ENCODE measurements at places on chromosomes 16 and 17.

DNA sequence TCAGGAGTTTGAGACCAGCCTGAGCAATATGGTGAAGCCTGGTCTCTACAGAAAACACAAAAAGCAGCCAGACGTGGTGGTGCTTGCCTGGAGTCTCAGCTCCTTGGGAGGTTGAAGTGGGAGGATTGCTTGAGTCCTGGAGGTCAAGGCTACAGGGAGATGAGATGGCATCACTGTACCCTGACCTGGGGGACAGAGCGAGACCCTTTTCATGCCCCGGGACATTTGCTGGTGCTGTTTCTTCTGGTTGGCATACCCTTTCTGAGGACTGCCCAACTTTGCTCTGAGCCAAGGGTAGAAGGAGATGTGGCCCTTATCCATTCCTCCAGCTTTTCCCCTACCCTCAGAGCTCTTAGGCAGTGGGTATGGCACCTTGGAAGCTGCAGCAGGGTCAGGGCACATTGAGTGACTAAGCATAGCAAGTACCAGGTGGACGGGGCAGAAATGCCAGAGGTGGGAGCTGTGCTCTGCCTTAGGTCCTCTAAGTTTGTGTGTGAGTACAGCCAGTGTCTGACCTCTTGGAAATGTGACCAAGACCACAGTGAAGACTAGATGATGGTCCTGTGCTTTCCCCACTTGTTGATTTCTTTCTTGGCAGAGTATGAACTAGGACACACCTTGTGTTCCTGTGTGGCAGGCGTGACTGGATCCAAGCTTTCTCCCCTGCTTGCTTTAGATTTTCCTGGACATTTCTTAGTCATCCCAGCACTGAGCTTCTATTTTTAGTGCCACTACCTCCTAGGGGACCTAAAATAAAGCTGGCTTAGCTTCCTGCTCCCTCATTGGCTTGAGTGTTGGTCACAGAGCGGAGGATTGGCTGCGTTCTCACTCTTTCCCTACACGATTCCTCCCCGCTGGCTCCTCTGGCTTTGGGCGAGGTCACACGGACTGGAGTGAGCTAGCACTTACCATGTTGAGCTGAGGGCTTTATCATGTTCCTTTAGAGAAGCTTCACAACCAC lies 9.9 kb upstream of the EDC4 start:
- DNase-seq = peak; percentile 80

GRCh38 chr17:21460358-21460757 lies 84.2 kb downstream of the KCNJ12 start:
- no peak for DNase-seq

DNA sequence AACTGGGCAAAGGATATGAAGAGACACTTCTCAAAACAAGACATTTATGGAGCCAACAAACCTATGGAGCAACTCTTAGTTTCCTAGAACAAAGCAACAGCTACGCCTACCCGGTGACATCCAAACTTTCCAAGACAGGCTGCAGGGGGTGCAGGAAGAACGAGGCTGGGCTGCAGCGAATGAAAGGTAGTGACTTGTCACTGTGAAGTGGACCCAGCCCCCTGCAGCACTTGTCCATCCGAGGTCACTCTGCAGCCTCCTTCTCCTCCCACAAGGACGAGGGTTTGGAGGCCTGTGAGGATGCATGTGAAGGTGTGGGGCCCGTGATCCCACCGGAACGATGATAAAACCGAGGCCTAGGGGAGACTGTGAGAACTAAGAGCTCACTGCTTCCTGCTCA lies 192.6 kb upstream of the RPL38 start:
- no peak for DNase-seq

- DNase-seq = no peak
Measured at GRCh38 chr16:73129455-73129854, 81.5 kb upstream of the ZFHX3 start.

DNA sequence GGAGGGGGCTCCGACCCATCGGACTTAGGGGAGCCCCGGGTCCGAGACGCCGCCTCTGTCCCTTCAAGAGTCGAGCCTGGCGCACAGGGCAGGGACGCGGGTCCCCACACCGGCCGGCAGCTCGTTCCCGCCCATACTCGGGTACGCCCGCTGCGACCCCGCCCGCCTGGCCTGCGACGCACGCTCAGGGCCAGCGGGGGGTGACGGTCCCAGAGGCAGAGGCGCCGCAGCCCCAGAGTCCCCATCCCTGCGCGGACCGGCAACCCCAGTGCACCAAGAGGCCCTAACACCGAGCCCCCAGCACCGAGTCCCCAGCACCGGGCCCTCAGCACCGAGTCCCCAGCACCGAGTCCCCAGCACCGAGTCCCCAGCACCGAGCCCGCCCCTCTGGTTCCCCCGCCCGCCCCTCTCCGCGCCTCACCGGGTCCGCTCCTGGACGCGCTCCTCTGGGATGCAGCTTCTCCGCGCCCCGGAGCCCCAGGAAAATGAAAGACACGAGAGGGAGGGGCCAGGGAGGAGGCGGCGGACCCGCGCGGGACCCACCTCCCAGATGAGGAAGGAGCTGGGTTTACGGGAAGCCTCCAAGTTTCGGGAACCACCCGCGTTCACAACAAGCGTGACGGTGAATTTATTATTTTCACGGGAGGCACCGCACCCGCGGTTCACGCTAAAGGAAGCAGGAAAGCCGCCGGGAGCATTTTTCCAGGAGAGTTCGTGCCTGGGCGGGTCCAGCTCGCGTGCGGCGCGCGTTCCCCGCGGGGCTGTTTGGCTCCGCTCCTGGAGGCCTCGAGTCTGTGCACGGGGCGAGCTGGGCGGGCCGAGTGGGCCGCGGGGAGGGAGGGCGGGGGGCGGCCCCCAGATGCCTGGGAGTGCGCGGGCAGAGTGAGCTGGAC lies at the start of gene SECTM1:
TSS of gene SECTM1 (minus strand) at position 488 of the 893 bp plus-strand sequence. CDS start 6,526 bp downstream, outside the sequence.
- DNase-seq = peak; percentile 58

GRCh38 chr17:82754297-82755208 lies 2.7 kb downstream of the TBCD start:
- DNase-seq = no peak

- no peak for DNase-seq
Measured at GRCh38 chr17:231966-232807, 50.7 kb upstream of the DOC2B start.

DNA sequence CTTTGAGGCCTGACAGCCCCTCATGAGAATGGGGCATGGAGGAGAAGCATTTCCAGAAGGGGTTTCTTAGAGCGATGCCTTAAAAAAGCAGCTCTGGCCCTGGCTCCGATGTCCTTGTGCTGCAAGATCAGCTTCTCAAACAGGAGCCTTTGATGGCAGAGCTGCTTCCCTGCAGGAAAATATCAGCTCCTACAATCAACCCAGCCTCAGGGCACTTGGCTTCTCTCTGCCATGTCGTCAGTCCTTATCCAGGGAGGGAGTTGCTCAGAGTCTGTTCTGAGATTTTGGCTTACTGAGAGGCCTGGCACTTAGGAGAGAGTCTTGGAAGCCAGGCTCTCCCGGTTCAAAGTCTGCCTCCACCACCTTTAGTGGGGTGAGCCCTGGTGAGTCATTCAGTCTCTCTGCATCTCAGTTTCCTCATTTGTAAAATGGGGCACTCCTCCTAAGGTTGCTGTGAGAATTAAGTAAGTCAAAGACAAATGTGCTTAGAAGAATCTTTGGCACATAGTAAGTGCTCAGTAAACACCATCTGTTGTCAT lies 184.4 kb downstream of the HAPSTR1 start:
- DNase-seq = no peak

DNA sequence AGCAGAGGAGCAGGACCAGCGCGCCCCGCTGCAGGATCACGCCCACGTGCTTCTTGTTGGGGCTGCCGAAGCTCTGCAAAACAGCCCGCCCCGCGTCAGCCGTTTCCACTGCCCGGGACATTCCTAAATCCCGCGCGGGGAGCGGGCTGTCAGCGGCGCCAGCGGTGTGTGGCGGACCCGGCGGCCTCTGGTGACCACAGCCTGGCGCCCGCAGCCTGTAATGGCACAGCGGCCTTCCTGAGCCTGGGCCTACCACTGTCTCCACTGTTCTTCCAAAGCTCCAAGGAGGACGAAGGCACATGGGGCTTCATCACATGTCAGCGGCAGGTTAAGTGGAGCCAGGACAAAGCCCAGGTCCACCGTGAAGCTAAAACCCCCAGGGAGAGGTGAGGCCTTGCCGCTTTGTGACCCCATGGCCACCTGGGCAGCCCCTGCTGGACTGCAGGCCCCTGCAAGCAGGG lies 2.5 kb downstream of the SLC47A2 start:
- no peak for DNase-seq

DNA sequence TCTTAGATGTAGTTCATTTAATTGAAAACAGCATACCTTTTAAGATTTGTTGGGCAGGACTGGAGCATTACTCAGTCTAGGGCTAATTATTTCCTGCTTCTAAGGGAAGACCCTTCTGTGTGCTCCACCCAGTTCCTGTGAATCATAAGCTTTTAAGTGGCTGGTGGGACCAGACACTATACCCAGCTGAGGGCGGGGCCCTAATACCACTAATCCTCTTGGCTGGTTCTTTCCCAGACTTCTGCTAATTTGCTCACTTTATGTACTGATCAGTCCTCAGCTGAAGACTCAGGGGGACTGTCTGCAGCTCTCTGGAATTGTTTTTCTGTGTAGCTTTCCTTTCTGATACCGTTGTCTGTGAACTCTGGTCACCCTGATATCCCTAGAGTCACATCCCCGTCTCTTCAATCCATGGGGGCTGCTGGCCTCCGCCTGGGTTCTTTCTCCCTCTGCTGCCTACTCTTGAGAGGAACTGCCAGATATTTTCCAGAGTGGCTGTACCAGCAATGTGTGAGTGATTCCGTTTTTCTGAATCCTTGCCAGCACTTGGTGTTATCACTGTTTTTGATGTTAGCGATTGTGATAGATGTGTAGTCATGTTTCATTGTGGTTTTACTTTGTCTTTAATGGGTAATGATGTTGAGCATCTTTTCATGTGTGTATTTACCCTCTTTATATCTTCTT lies 35.1 kb downstream of the MFSD11 start:
- DNase-seq = peak; percentile 91

DNA sequence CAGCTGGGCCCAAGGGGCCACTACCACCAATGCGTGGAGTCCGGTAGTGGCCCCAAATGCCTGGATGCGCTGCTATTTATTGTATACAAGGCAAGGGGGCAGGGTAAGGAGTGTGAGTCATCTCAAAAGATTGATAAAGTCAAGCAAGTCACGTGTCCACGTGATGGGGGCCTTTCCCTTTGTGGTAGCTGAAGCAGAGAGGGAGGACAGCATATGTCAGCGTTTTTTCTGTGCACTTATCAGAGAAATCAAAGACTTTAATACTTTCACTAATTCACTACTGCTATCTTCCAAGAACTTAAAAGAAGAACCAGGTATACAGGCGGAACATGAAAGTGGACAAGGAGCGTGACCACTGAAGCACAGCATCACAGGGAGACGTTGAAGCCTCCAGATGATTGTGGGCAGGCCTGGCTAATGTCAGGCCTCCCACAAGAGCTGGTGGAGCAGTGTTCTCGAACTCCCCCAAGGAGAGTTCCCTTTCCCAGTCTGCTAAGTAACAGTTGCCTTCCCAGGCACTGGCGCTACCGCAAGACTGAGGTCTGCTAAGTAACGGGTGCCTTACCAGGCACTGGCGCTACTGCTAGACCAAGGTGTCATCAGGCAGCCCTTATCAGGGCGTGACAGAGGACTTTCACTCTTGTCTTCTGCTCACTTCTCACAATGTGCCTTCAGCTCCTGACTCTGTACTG lies 10.8 kb upstream of the ASB16 start:
- DNase-seq = no peak

DNA sequence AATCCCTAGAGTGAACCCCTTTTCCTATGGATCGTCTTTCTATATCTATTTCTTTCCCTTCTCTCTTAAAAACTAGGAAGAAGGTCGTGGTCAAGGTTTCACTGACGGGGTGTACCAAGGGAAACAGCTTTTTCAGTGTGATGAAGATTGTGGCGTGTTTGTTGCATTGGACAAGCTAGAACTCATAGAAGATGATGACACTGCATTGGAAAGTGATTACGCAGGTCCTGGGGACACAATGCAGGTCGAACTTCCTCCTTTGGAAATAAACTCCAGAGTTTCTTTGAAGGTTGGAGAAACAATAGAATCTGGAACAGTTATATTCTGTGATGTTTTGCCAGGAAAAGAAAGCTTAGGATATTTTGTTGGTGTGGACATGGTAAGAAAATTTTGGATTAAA lies 9.6 kb downstream of the CYLD start:
- DNase-seq = no peak

GRCh38 chr17:36030956-36031355 lies 13.2 kb upstream of the CCL23 start:
- no peak for DNase-seq

DNA sequence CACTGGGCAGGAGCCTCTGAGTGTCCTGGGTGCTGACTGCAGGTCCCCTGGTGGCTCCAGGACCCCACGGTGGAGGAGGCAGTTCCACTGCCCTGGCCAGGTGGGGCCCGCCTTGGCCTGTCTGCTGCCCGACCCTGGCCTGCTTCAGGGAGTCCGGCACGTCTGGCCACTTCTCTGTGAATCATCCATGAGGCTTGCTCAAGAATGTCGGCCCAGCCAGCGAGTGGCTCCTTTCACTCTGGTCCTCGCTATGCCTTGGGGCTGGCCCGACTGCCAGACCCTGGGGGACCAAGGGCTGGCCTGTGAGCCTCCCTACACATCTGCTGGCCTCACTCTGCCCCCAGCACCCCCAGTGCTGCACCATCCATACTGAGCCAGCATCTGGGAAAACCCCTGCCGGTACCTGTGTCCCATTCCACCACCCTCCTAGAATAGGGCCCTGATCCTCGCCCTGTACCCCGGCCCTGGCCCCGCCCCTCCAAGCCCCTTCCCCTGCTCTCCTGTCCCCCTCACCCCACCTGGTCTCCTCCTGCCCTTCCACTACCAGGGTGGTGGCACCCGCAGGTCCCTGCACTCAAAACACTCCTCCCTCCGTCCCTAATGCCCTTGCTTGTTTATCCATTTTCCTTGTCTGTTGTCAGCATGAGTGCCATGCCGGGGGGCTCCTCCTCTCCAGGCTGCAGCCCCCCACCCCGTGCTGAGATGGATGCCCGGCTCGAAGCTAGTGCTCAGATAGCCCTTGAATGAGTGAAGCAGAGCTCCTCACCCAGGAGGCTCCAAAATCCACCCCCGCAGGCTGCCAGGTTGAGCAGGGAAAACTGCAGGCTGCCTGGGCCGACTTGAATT lies 35.5 kb downstream of the ADCY7 start:
- peak; percentile 52 for DNase-seq

DNA sequence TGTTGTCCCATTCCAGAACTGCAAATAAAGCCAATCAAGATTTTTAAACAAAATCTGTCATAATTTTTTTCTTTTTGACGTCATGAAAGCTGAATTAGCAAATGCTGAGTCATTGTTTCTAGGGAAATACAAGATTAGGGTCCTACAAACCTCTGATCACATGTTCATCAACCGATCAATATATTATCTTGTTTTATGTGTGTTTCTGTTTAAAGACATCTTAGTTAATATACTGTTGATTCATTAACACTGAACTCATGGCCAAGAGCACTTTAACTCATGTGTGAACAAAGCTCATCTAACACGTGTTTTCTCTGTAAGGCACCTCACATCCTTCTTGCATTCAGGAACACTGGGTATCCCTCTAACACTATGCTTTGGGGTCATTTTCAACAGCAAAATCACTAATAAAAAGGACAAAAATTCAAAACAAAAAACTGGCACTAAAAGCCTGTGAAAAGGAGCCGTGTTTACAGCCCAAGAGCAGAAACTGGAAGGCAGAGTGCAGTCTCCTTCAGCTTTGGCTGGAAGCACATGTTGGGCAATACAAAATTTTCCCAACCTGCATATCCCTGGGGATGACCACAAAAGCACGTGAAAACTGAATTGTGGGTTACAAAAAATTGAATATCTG lies 102.5 kb downstream of the PARN start:
- peak; percentile 56 for DNase-seq

Data from fibroblast of skin of scalp (primary cell).